ENCODE measurements at places on chromosomes 5 and 9.

- no peak for DNase-seq
These were observed 66.8 kb downstream of the CAMSAP1 start for GRCh38 chr9:135840539-135840938.

DNA sequence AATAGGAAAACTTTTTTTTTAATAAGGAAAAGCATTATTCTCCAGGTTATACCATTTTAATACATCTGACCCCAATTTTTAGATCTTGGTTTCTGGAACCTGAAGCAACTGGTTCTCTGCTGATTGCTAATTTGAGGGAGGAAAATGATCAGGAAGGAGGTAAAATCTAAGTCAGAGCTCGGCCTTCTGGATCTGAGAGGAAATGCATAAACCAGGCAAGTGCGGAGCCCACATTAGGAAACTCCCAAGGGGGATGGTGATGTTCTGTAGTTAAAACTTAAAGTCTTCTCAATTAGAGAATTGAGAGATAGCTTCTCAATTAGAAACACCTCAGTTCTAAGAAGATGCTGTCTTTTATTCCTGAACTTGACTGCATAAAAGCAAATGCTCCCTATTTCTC lies 113.5 kb downstream of the TSSK1B start:
- DNase-seq, result no peak

DNA sequence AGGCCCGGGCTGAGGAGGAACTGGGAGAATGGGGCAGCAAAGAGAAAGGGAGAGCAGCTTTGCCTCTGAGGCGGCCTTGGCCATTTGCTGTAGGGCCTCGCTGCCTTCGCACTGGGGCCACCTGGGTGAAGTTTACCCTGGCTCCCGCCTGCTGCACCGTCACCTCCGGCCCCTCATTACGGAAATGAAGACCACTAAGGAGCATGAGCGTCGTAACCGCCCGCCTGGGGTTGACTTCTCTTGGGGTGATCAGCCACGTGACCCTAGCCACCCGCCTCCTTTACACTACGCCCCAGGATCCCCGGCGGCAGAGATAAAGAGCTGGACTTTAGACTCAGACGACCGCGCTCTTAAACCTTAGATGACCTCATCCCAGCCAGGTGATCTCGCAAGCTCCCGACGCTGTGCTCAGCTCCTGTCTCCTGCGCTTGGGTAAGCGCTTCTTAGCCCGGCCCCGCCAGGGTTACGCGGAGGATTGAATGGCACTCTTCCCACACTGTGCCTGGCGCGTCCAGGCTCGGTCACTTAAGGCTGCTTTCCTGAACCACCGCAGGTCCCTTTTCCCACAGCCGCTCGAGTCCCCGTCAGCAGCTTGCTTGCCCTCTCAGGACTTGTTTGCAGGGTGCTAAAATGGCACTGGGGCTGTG lies 107.9 kb upstream of the LARP1 start:
- no peak for DNase-seq

- no peak for DNase-seq
These were observed 3.6 kb downstream of the DNAJC21 start for GRCh38 chr5:34932947-34933346.

GRCh38 chr9:100370064-100370723 lies 17.5 kb upstream of the TEX10 start:
- no peak for DNase-seq

DNA sequence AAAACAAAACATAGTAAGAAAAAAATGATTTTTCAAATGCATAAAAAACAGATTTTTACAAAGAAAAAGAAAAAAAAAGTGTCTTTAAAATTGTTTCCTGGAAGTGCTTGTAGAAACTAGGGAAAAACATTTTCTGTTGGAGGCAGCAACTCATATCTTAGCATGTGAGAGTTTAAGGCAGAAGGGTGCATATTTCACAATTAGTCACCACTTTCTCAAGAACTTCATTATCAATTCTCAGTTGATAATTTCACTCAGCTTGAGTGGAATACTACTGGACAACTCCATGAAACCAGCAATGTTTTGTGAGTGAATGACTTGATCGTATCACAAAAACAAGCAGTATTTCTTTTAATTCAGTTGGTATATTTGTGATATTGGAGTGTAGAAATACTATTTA lies 508.3 kb upstream of the DAB2 start:
- DNase-seq, result no peak

- DNase-seq, result no peak
These were observed 1.8 kb downstream of the PDLIM4 start for GRCh38 chr5:132259069-132259851.

DNA sequence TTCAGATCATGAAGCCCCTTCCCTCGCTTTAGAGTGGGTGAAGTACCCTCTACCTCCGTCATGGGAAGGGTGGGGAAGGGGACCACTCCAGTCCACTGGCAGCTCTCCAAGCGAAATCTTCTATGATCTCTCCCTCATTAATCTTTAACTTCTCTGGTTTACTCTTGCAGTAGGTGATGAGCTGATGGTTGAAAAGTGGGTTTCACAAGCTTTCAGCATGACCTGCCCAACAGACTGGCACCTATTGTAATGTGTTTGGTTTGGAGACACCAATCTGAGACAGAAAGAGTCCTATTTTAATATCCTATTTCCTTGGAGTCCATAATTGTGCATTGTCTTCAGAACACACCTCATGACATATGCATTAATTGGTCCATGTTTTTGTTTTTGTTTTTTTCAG lies 70.8 kb upstream of the TGFBR1 start:
- no peak for DNase-seq

GRCh38 chr9:130242270-130243014 lies 23.1 kb upstream of the HMCN2 start:
- no peak for DNase-seq

GRCh38 chr5:51188001-51188591 lies 195.2 kb upstream of the ISL1 start:
- DNase-seq, result no peak

- DNase-seq, result no peak
These were observed 668.9 kb downstream of the HTR1A start for GRCh38 chr5:63293317-63293716.

DNA sequence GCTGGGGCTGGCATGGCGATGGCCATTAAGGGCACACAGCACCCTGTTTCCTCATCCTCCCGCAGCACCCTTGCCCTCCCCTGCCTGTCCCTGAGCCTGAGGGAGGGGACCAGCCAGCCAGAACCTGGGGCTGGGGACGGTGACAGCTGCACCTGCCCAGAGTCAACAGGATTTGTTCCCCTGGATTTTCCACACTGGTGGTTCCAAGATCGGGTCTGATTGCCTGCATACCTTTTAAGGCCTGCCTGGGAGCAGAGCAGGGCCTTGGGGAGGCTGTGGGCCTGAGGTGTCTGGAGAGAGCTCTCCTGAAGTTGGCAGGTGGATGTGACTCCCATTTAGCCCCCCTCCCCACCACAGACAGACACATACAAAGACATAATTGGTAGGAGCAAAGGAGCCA lies 61.0 kb upstream of the C5orf58 start:
- no peak for DNase-seq

GRCh38 chr9:72839085-72839484 lies 113.8 kb downstream of the ALDH1A1 start:
- DNase-seq, result no peak

DNA sequence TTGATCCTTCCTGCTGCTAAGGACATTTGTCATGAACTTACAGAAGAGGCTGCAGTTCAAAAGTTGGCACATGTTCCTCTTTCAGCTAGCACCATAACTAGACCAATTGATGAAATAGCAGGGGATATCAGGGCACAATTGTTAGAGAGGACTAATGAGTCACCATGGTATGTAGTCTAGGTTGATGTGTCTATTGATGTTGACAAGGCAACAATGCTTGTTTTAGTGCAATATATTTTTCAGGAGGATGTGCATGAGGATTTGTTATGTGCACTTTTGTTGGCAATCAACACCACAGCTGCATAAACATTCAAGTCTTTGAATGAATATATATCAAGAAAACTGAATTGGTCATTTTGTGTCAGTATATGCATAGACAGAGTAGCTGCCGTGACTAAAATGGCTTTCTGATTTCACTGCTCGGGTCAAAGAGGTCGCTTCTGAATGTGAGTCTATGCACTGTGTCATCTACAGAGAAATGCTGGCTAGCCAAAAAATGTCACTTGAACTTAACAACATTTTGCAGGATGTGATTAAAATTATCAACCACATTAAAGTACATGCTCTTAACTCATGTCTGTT lies 68.0 kb downstream of the FGF10 start:
- DNase-seq, result no peak

DNA sequence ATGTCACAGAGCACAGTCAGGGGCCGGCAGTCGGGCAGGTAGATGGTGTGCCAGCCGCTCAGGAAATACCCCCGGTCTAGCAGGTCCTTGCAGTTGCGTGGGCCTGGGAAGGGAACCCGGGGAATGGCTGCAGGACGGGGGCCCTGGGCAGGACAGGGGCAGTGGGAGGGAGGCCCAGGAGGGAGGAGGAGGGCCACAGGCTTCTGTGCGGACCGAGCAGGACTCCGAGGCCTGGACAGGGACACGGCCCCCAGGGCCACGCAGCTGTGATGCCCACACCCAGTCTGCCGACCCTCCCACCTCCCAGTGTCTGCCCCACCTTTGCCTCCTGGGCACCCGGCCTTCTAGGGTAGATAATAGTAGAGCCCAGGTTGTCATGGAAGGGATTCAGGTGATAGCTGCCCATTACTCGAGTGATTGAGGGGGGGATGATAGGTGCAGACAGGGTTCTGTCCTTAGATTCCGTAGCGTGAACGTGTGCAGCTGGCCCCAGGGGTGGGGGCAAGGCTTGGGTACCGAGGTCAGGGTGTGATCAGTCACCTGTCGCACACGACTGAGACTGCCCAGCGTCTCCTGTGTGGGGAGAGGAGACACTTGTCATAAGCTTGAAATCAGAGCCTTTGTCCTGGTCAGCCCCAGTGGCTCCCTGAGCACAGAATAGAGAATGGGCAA lies 4.5 kb downstream of the FCN1 start:
- DNase-seq, result no peak

- no peak for DNase-seq
These were observed 224.6 kb downstream of the AGTPBP1 start for GRCh38 chr9:85516976-85517637.

GRCh38 chr5:159310511-159310910 lies 19.8 kb downstream of the IL12B start:
- no peak for DNase-seq

- peak; percentile 42 for DNase-seq
These were observed 557 bp upstream of the PHF2 start for GRCh38 chr9:93575796-93576257.

GRCh38 chr5:149603920-149604319 lies 22.6 kb downstream of the ARHGEF37 start:
- no peak for DNase-seq

DNA sequence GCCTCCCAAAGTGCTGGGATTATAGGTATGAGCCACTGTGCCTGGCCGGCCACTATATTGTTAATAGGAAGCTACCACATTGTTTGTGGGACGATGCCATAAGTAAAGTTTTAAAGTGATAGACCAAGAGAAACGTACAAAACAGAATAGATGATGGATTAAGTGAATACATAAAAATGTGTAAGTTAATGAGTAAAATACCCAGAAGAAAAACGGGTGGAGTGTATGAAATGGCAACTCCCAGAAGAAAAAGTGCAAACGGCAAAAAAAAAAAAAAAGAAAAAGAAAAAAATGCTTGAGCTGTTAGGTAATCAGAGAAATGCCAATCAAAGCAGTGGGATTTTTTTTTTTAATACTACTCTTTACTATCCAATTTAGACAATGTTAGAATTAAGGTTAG lies 246.0 kb downstream of the PDZD2 start:
- DNase-seq, result no peak

GRCh38 chr5:40312205-40312604 lies 367.5 kb upstream of the PTGER4 start:
- DNase-seq, result no peak

GRCh38 chr5:39542511-39543285 lies 117.9 kb upstream of the DAB2 start:
- DNase-seq, result no peak

- no peak for DNase-seq
These were observed 246.6 kb downstream of the SLCO4C1 start for GRCh38 chr5:102049517-102049916.

GRCh38 chr9:105204416-105204815 lies 40.0 kb upstream of the SLC44A1 start:
- no peak for DNase-seq

DNA sequence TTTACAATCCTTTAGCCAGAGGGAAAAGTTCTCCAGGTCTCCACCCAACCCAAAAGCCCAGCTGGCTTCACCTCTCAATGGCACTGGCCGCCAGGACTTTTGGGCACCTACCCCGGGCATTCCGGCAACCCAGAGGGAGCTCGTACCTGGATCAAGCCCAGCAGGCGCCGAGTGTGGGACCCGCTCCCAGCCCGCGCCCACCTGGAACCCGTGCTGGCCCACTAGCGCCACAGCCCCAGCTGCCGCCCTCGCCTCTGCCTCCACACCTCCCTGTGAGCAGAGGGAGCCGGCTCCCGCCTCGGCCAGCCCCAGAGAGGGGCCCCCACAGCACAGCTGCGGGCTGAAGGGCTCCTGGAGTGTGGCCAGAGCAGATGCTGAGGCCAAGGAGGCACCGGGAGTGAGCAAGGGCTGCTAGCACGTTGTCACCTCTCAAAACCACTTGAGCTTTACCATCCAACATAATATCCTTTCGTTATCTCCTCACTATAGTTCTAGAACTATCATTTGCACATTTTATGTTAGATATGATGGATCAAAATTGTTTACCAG lies 69.7 kb downstream of the GCNT1 start:
- DNase-seq, result no peak

DNA sequence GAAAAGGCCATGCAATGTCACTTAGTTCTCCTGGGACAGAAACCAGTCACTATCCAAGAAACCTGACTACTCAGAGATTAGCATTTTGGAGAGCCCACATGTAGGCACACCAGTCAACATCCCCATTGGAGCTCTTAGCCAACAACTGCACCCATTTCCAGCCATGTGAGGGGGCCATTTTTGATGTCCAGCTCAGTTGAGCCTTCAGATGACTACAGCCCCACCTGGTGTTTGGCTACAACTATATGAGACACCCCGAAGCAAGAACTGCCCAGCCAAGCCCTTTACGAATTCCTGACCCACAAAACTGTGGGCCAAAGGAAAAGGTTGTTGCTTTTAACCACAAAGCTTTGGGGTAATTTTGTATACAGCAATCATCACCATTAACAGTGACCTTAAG lies 300.1 kb downstream of the ASTN2 start:
- DNase-seq, result no peak

DNA sequence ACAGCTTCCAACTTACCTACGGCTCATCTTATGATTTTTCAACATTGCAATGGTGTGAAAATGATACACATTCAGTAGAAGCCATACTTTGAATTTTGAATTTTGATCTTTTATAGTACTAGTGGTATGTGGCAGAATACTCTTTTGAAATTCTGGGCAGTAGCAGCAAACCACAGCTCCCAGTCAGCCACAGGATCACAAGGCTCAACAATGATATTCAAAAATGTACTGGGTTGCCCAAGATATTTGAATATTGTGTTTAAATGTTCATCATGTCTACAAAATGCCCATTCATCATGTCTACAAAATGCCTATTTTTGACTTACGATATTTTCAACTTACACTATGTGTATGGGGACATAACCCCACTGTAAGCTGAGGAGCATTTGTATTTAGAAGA lies 81.3 kb upstream of the PRR16 start:
- DNase-seq, result no peak

DNA sequence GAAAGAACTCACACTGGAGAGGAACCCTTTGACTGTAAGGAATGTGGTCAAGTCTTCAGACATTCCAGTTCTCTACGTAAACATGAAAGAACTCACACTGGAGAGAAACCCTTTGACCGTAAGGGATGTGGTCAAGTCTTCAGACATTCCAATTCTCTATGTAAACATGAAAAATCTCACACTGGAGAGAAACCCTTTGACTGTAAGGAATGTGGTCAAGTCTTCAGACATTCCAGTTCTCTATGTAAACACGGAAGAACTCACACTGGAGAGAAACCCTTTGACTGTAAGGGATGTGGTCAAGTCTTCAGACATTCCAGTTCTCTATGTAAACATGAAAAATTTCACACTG lies 32.6 kb downstream of the MAPK9 start:
- DNase-seq, result no peak

Data from CD4-positive, alpha-beta memory T cell (primary cell).